GM23338 (cell line): ENCODE measurements at places on chromosomes 3 and 15. TPM values are rescaled to one million over a fixed set of nuclear protein-coding genes. Genes with fewer than 3 reads are reported as not detected.

The C2CD4A gene
- 0.30 TPM in 1 of 2 replicates, not detected in the other for polyA plus RNA-seq

The LRTM1 gene
- 0.47 TPM in 1 of 2 replicates, not detected in the other for polyA plus RNA-seq

The CCR9 gene
- not detected in 2 replicates for polyA plus RNA-seq

The SCAPER gene
- 10.9 and 17.6 TPM in 2 replicates for polyA plus RNA-seq

The CD200R1 gene
- 0.18 and 0.35 TPM in 2 replicates for polyA plus RNA-seq

The CHDH gene
- 2.3 and 2.5 TPM in 2 replicates for polyA plus RNA-seq

The SIDT1 gene
- polyA plus RNA-seq = not detected in 2 replicates

The PLD1 gene
- polyA plus RNA-seq = 1.4 and 2.0 TPM in 2 replicates

The NOX5 gene
- not detected in 2 replicates for polyA plus RNA-seq

The KPNA4 gene
- 17.0 and 17.8 TPM in 2 replicates for polyA plus RNA-seq

The MORC1 gene
- not detected in 2 replicates for polyA plus RNA-seq

GRCh38 chr3:2870724-2871333 lies 239.3 kb downstream of the IL5RA start:
- no peak for DNase-seq

GRCh38 chr3:102390171-102390864 lies 44.5 kb upstream of the ZPLD1 start:
- no peak for DNase-seq

DNA sequence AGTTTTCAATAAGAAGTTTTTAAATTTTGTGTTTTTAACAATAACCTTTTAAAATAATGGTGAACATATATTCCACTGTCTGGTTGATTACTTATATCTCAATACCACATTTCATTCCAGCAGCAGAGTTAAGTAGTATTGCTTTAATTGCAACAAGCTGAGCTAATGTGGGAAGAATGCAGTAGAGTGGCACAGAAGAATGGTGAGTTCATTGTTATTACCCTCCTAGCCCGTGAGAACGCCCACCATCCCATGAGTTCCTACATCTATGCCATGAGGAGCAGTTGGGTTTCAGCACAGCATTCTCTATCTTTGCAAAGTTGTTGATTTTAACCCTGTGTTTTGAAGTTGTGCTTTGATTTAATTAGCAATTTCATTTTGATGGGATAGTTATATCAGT lies 17.8 kb upstream of the NR2E3 start:
- no peak for DNase-seq

DNA sequence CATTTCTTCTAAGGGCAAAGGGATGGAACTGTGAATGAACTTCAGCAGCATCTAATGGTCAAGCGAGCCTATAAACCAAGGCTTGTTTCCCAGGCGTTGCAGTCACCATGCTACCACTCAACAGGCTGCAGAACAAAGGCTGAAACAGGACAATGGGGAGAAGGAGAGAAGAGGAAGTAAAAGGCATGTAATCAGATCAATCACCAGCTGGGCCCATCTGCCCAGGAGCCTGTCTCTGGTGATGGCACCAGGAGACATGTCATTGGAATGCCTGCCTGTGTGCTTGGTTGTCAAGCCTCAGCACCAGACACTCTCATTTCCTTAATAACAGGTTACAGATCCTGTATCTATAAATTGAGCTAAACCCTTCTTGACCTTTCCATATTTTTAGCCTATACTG lies 81.7 kb upstream of the UMPS start:
- peak; percentile 10 for DNase-seq

GRCh38 chr15:73923488-73924164 lies 2.6 kb upstream of the LOXL1 start:
- no peak for DNase-seq

- DNase-seq = no peak
These were observed 243.2 kb upstream of the LRRN1 start for GRCh38 chr3:3556078-3556477.

DNA sequence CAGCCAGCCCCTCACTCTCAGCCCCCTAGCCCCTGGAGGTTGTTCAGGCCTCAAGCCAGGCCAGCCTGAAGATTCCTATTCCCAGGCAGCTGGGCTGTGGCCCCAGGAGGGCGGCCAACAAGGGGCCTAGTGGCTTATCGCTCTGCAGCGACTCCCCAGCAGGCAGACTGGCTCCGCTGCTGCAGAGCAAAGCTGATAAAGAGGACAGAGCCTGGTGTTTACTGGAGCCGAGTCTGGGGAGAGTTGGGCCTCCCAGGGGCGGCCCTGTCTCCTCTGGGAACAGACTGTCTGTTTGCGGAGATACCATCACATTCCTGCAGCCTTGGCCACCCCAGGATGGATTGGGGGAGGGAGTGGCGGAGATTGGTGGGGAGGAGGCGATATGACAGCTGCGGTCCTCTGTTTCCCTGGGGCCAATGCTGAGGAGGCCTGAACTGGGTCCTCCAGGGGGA lies 22.4 kb upstream of the SMAD6 start:
- DNase-seq = peak; percentile 46

GRCh38 chr3:171644681-171645080 lies 165.6 kb downstream of the PLD1 start:
- no peak for DNase-seq

GRCh38 chr15:29624271-29624670 lies 198.0 kb downstream of the TJP1 start:
- no peak for DNase-seq

- no peak for DNase-seq
These were observed 55.5 kb upstream of the MBNL1 start for GRCh38 chr3:152213203-152213602.

DNA sequence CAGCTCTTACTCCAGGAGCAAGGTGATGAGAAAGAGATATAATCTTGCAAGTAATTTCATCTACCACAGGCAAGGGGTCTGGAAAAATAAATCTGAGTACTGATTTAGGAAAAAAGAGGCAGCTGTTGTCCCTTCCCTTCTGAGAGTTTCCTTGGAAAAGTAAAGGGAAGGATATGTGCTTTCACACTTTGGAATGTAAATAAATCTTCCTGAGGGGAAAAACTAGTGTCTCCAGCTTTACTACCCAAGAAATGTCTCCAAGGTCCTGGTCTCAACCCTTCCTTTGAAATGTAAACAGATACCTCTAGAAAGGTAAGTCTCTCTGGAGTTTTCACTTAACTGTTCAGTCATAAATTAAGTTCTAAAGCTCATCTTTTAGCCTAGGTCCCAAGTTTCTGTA lies 102.6 kb downstream of the DPH6 start:
- DNase-seq = peak; percentile 2

DNA sequence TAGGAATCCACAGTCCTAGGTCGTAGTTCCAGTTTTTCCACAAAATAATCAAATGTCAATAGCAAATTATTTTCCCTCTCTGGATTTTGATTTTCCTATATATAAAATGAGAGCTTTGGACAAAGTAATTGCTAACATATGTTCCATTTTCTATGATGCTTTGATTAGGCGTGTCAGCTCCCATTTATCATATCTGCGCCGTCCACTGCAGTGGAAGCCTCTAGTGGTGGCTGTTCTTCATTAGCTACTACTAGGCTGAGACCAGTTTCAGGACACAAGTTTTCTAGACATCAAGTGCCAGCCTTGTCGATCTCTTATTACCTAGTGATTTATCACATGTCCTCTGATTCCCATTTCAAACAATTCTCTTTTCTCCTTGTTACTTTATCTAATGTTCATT lies 271.5 kb downstream of the TUSC7 start:
- no peak for DNase-seq

DNA sequence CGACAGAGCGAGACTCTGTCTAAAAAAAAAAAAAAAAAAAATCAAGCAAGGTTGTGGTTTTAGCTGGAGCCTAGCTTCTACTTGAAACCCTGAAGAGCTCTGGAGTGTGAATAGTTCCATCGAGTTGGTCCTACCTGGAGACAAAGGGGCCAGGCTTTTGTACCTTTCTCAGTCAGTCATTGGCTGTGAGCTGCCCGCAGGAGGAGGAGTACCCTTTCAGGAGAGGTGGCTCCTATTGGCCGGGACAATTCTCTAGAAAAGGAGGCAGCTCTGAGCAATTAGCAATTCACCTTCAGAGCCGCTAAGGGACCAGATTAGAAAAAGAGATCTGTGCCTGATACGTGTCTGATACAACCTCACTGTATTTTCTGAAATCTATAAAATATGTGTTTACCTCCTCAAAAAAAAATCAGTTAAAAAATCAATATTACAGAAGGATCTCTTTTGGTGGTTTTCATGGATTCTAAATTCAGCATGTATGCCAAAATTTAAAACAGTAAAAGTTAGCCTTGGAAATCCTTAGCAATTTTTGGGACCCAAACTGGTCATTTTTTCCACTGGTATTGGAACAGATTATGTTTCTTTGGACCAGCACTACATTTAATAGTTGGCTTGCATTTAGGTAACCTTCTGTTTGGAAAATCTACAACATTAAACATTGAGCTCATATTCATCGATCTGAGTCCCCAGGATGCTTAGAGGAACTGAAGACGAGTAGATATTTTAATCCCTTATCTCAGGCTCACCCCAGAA lies 29.7 kb upstream of the PDCD6IP start:
- DNase-seq = peak; percentile 27

DNA sequence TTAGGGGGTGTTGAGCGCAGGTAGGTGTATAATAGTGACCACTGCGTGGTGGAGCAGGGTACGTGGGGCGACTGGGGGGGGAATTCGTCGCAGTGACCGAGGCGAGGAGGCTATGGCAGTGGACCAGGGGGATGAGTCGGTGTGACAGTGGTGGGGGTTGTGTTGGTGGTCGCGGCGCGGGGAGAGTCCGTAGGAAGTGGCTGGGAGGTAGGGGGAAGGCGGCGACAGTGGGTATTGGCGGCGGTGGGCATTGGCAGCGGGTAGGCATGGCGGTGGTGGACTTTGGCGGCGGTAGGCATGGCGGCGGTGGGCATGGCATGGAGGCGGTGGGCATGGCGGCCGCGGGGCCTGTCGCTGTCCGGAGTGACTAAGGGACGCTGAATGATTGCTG lies 739 bp downstream of the SNRPN start:
- no peak for DNase-seq

- DNase-seq = peak; percentile 21
These were observed 40.6 kb downstream of the FOXB1 start for GRCh38 chr15:60044636-60045270.

DNA sequence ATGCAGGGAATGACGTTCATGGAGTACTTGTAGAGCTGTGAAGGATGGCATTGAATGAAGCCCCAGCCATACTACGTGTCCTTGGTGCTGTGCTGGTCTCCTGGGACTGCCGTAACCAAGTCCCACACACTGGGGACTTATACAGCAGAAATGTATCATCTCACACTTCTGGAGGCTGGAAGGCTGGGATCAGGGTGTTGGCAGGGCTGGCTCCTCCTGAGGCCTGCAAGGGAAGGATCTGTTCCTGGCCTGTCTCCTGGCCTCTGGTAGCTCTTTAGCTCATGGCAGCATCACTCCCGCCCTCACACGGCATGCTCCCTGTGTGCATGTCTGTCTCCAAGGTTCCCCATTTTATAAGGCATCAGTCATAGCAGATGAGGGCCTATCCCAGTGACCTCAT lies 29.5 kb upstream of the GABRG3 start:
- no peak for DNase-seq

DNA sequence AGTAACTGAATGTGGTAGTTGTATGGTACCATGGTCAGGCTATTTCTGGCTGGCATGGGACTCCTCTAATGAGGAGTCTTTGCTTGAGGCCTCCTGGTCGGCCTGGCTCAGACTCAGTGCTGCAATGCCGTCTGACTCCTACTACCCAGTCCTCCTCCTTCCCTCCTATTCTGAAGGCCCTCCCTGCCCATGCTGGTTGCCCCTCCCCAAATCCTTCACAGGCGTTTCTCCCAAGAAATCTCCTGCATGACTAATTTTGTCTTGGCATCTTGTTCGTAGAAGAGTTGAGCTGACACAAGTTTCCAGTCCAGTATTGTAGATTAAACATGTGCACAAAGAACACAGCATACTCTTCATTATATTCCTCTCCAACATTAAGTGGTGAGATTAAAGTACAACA lies 115.5 kb downstream of the NFKBIZ start:
- peak; percentile 19 for DNase-seq

GRCh38 chr3:57892423-57892822 lies 115.8 kb upstream of the FLNB start:
- DNase-seq = no peak

GRCh38 chr3:159843840-159844730 lies 144.6 kb upstream of the IL12A start:
- DNase-seq = no peak

GRCh38 chr3:18531662-18532061 lies 106.5 kb upstream of the SATB1 start:
- no peak for DNase-seq

DNA sequence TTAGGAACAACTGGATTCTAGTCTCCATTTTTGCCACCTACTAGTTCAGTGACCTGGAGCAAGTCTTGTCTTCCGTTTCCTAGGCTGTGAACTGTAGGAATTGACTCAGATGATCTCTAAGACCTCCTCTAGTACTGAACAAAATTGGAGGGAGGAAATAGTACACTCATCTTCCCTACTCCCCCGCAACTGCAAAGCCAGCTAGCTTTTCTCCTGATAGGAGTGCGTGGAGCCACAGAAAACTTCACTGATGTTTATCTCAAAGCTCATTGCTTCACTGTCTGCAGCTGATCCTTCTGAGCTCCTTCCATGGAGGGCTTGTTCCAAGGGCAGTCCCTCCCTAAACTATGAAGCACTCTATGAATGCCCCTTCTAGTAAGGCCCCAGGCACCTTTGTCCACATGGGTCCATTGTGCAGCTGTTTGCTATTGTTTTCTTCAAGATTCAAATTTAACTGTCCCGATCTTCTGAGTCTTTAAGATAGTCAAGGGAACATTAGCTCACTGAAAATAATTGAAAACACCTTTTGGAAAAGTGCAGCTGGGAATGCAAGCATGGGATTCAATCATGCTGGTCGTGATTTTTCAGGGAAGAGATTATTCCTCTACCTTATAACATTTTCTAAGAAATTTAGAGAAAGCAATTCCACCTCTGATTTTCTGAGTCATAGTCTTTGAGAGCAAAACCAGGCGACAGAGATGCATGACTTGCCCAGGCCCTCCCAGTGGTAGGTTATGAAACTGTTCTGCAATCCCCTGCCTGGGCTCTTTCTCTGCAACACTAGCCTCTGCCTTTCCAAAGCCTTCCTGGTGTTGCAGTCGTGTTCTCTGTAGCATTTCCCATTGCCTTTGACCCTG lies 24.3 kb downstream of the FILIP1L start:
- peak; percentile 76 for DNase-seq
